ENCODE measurements at places on chromosomes 5 and 9.

- DNase-seq = no peak
These were observed 135.4 kb downstream of the UGCG start for GRCh38 chr9:112032009-112032408.

DNA sequence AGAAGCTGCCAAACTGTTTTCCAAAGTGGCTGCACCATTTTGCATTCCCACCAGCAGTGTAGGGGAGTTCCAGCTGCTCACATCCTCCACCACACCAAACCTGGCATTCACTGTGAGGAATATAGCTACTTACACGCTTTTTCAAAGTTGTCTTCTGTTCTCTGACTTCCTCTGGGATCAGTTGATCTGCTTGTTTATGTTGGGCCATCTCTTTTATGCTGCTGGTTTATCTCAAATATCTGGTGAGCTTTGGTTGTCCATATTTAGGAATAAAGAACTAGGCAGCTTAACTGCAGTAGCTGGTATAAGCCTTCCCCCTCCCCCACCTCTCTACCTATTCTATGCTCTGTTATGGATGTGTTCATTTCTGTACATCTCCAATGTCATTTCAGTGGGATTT lies 8.5 kb upstream of the ZNF79 start:
- no peak for DNase-seq

DNA sequence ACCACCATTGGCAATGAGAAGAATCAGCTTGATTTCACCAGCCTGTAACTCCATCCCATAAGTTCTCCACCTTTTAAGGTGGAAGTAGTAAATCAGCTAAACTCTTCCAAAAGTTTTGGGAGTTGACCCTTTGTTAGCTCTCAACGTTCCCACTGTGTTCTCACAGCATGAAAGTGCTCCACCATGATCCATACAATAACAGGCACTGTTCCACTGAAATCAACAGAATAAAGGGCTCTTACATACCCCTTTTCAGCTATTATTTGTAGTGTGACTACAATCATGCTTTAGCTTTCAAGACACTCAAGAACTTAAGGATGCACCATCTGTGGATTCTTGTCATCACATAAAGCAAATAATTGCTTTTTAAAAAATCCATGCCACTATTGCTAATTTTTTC lies 81.6 kb downstream of the PPP2R2B start:
- DNase-seq = no peak

GRCh38 chr9:21681641-21682040 lies 120.8 kb upstream of the MTAP start:
- DNase-seq = no peak

DNA sequence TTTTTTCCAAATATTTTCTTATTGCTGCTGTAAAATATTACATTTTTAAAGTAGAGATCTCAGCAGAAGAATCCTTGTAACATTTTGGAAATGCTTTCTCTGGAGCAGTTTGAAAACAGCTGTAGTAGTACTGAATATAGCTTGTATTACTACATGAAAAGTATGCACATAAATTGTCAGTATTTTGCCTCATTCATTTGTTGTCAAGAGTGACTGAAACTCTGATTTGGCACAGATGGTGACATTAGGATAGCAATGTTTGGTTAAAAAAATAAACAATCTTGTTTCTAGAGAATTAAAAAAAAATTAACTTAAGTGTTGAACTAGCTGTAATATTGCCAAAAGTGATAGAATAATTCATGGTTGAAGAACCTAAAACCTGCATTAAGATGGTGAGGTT lies 90.4 kb downstream of the NNT start:
- DNase-seq = no peak

GRCh38 chr5:115875447-115875846 lies 33.7 kb downstream of the AP3S1 start:
- DNase-seq = no peak

DNA sequence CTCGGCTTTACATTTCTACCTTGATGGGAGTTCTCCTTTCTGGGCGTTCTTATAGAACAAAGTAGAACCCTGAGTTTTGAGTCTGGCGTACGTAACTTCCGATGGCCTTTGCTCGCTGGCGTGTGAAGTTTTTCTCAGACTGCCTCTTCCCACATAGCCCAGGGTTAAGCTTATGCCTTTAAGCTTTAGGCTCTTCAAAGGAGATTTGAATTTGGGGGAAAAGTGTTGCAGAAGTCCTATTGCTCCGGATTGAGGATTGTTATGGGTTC lies 13.7 kb upstream of the FBP2 start:
- no peak for DNase-seq
